ENCODE measurements at places on chromosomes 1 and 21.

GRCh38 chr1:15153842-15154479 lies 414 bp downstream of the TMEM51 start:
- no peak for DNase-seq

- no peak for DNase-seq
These were observed 60.2 kb downstream of the TOMM20 start for GRCh38 chr1:235068158-235069121.

DNA sequence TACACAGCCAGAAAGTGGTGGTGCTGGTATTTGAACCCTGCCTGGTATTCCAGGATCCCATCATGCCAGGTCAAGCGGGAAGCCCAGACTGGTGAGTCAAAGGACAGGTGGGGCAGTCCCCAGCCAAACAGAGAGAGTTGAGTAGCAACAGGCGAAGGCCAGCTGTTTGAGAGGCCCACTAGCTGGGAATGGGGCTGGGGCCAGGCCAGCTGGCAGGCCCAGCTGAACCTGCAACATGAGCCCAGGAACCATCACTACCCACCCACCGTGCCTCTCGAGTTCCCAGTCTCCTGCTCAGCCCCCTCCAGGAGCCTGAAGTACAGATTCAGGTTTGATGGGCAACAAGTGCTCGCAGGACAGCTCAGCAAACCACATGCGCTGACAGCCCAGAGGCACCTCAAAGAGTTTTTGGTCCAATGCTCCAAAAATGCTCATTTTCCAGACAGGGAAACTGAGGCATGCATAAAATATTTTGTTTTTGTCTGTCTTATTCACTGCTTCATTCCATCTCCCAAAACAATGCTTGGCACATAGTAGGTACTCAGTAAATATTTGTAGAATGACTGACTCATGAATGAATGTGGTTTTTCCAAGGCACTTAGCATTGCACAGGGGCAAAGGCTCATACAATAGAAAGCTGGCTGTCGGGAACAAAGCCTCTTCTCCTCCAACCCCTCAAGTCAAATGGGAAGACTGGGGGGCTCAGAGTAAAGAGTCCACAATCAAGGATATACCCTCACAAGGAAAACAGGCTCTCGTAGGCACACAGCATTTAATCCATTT lies 42.5 kb upstream of the CLIC4 start:
- DNase-seq = no peak

GRCh38 chr1:221025501-221025900 lies 146.3 kb downstream of the HLX start:
- DNase-seq = no peak

GRCh38 chr1:161905269-161905884 lies 118.3 kb downstream of the OLFML2B start:
- DNase-seq = no peak

- DNase-seq = no peak
These were observed 74.8 kb upstream of the ACTL8 start for GRCh38 chr1:17680308-17680707.

DNA sequence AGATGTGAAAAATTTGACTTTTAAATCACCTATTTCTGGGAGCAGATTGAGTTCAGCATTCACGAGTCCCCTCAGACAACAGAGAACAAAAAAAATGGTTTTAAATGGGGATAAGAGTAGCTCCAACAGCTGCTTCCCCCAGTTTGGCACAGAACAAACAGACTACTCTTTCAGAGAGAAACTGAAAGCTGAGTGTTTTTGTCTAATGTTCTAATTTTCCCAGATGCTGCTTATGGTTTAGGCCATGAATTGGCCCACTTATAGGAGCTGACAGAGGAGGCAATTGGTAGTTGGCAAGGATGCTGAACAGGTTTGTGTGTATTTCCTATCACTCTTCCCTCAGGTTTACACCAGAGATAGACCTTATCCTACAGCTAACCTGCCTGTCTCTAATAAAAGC lies 1637.4 kb upstream of the PRMT6 start:
- no peak for DNase-seq

GRCh38 chr1:61083013-61083806 lies 849 bp downstream of the NFIA start:
- DNase-seq = no peak
